ENCODE measurements at places on chromosomes 3 and 15.

DNA sequence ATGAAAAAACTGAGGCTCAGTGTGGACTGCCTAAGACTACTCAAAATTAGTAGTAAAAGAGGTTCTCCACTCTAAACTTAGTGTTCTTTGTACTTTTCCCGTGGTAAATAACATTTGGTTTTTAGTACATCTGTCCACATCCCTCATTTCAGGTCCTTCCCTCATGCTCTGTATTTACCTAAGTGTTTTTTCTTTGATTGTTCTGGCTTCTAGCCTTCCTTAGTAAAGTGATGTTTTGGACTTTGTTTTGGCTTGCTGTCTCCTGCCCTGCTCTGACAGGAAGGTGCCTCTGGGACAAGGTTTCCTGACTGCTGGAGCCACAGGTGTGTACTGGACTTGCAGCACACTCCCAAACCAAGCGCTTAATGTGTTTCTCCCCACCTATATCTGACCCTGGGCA is 29.9 kb upstream of the ALDH1A2 start:
- no peak for DNase-seq

DNA sequence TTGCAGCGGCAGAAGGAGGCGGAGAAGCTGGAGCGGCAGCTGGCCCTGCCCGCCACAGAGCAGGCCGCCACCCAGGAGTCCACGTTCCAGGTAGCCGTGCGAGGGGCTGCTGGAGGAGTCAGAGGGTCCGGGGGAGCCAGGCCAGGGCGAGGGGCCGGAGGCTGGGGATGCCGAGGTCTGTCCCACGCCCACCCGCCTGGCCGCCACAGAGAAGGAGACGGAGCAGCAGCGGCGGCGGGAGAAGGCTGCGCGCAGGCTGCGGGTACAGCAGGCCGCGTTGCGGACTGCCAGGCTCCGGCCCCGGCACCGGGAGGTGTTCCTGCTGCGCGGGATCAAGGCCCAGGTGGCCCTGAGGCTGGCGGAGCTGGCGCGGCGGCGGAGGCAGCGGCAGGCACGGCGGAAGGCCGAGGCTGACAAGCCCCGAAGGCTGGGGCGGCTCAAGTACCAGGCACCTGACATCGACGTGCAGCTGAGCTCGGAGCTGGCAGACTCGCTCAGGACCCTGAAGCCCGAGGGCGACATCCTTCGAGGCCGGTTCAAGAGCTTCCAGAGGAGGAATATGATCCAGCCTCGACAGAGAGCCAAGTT is 625.0 kb downstream of the MCTP2 start:
- DNase-seq: no peak

DNA sequence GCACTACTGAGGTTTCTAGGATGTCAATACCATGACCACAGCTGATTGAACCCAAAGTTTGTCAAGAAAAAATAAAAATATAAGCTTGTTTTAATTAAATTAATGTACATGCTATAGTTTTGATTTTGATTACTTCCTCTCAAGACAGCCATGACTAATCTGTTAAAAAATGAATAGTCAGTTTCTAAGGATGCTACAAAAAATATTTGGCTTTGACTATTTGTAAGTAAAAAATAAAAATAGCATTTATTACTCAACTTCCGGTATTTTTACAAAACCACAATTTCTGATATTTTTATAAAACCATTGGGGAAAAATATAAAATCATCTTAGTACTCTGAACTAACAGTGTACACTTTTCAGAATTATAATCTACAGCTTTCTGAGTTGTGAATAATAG is 12.1 kb upstream of the TEX9 start:
- no peak for DNase-seq

DNA sequence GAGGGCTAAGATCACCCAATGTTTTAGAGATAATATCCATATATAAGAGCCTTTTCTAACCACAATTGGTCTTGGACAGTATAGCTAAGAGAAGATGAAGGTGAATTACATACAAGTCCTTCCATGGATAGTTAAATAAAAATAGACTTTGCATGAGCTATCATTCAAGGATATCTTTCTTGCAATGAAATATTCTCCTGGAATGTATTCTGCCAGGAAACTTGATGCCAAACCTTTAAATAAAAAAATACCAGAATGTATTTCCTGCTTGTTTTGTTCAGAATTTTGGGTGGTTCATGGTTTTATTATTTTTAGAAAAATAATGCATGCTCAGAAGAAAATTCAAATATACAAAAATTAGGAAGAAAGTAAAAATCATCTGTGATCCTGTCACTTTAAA is 88.8 kb upstream of the PPIB start:
- no peak for DNase-seq

GRCh38 chr15:64527263-64527984 is 67.0 kb downstream of the ZNF609 start:
- no peak for DNase-seq

GRCh38 chr3:191492601-191493000 is 31.6 kb downstream of the PYDC2 start:
- DNase-seq: no peak

DNA sequence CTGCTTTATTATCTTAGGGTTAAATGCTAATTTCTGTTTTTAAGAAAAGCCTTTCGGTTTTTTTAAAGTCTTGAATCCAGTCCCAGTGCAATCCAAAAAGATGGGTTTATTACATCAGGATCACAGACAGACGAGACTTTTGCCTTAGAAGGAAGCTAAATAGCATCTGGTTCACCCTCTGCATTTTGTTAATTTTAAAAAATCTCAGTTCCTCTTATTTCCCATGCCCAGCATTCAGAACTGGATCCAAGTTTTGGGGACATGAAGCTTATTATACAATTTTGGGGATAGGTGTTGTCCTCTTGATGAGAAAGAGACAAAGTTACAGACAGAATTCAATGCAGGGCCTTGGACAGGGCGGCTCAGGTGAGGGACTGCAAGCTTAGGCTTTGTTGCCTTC is 181.5 kb upstream of the LYSMD4 start:
- DNase-seq: no peak

- no peak for DNase-seq
Observed at GRCh38 chr15:76553102-76553501, 216.5 kb downstream of the ISL2 start.

DNA sequence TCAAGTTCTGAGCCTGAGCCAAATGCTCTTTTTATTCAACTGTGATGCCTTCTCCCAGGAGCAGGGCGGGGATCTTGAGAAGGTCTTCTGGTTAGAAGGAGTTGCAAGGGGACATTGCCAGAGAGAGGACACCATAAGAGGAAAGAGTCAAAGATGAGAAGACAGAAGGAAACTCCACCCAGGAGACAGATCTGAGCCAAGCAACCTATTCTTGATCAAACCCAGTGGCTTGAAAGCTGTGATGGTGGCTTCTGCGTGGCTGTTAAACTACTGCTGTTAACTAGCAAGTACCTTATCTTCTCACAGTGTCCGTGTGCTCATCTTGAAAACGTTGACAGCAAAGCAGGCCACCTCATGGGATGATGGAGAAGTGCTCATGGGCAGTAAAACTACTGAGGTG is 19.8 kb upstream of the AGBL1 start:
- no peak for DNase-seq

GRCh38 chr3:126112531-126113237 is 28.8 kb upstream of the SLC41A3 start:
- no peak for DNase-seq

DNA sequence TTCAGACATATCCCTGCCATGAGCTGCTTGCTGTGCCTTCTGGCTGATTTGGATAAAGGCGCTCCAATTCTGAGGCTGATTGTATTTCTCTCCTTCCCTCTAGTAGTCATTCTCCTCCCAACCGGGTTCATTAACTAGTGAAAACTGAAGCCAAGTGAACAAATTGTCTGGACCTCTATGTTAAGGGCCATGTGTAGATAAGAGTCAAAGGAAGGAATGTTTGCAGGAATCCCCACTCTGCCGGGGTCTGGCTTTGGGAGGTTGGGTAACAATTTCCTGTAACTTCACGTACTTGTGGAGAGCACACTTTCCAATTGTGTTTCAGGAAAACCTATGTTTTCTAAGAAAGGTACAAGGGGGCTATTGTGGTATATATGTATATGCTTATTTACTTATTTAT is 38.2 kb upstream of the SUCLG2 start:
- no peak for DNase-seq

- DNase-seq: no peak
Observed at GRCh38 chr15:49468481-49468839, 45.4 kb downstream of the FGF7 start.

GRCh38 chr3:58722561-58722960 is 56.0 kb upstream of the FAM3D start:
- DNase-seq: no peak

GRCh38 chr3:5017925-5018531 is 38.8 kb downstream of the BHLHE40 start:
- DNase-seq: no peak

DNA sequence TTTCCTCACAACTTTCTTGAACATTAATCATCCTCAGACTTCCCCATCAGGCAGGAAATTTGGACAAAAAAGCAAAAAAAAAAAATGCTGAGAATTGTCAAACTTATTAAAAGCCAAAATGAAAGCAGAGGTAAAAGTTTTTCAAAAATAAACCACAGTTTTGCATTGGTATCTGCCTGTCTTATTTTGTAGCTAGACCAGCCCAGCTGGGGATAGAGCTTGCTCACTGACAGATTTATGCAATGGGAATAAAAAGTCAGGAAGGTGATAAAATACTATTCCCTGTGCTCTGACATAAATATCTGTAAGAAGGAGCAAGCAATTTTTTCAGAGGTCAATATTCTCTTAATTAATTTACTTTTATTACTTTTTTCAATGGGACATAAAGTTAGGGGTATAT is 1006.7 kb upstream of the ALCAM start:
- DNase-seq: no peak

GRCh38 chr15:94229591-94230369 is 1.6 kb upstream of the MCTP2 start:
- no peak for DNase-seq

DNA sequence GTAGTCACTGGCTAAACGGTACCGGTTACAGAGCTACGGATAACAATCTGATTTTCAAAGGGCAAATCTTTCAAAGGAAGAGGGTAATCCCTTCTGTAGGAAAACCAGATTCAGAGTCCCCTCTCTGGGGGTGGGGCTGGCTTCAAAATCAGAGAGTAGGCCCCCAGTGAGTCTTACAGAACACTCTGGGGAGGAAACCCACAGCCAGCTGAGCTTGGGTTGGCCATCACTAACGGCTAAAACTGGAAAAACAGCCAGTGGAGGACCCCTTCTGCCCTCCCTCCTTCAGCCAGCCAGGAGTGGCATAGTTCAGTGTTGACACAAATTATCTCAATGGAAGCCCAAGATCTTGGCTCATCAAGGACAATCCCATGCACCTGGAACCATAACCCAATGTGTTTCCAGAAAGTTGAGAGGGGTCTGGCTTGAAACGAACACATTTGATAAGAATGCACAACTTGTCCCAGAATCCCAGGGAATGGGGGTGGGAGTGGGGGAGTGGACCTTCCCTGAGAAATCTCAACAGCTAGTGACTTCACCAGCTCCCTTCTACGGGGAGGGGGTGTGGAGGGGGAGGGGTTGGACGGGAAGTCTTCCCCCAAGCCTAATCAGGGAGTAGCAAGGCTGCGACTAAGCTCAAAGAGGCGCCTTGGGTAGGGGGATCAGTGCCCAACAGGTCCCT is 1.0 kb downstream of the RASL12 start:
- no peak for DNase-seq

GRCh38 chr3:188646592-188646991 is 492.6 kb downstream of the LPP start:
- no peak for DNase-seq

GRCh38 chr3:122691195-122691594 is 10.6 kb downstream of the PARP14 start:
- DNase-seq: no peak

DNA sequence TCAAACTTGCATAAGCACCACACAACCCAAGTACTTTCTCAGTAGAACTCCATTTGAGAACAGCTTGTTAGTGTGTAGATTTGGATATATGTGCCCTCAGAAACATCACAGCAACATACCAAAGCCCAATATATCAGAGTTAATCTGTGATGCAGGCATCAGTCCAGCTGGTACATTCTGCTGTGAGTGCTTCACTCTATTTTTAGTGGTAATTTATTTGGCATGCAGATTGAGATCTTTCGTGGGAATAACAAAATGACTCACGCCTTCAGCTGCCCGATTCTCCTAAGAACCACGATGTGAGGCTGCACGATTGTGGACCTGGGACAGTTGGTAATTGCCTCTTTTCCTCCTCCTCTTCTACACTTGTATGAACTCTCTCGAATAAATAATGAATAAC is 730.7 kb downstream of the SQOR start:
- DNase-seq: no peak

DNA sequence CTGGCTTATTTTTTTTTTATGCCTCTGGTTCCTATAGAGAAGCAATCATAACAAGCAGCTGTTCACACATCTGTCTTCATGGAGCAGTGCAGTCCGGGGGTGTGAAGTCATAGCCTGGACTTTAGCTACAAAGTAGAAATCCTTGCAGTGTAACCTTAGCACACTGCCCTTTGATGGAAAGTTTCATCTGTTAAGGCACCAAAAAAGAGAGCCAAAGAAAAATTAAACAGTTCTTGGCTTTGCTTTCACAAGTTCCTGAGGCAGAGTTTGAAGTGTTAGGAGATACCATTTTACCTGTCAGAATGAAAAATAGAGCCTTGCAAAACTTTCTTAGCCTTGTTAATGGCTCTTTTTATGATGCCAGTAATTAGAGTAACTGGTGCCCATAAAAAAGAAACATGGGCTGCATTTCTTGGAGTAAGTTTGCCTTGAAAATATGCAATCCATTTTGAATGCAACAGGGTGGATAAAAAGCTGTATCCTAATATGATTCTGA is 84.1 kb downstream of the PIK3R4 start:
- no peak for DNase-seq

DNA sequence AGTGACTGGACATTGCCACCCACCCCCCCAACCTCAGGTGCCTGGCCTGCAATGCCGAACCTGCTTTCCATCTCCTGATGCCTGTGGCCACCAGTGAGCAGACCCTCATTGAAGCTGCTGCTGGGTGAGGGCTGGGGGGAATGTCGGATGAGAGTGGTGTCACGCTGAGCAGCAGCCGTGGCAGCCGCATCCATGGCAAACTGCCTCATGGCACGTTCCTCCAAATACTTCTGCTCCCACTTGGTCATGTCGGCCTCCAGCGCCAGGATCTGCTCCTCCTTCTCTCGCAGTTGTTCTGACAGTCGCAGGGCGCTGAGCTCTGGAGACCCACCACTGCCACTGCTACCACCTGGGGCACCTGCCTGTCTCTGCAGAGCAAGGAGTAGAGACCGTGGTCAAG is 14.2 kb downstream of the AMOTL2 start:
- DNase-seq: no peak

GRCh38 chr15:71471347-71471746 is 339.0 kb upstream of the NR2E3 start:
- DNase-seq: no peak

All from activated CD8-positive, alpha-beta memory T cell treated with anti-CD3 and anti-CD28 coated beads for 1 hour (primary cell).